ELF-1 (cell line): ENCODE measurements at places on chromosomes 11 and 22.

DNA sequence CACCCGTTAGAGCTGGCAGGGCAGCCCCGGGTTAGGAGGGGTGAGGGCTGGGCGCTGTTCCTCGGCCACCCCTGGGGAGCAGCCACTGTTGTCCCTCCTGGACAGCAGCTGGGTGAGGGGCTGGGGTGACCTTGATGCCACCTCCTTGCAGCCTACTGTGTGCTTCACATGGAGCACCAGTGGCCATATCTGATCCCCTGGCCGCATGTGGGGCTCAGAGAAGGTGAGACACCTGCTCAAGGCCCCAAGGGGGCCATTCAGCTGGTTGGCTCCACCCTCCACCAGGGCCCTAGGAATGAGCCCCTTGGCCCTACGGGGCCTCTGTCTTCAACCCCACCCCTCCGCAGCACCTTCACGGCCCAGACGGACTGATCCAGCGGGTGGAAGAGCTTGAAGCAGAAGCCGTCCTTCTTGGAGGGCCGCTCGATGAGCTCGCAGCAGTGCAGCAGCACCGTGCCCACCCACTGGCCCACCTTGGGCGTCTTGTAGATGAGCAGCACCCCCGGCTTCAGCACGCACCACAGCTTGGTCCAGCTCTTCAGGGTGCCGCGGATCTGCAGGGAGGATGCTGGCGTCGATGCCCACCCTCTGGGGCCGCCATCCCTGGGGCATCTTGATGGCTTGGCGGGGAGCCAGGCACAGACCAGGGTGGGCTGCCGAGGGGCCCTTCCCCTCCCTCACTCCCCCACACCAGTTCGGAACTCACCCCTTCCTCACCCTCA is 44.9 kb downstream of the OSBPL5 start:
- no peak for DNase-seq

DNA sequence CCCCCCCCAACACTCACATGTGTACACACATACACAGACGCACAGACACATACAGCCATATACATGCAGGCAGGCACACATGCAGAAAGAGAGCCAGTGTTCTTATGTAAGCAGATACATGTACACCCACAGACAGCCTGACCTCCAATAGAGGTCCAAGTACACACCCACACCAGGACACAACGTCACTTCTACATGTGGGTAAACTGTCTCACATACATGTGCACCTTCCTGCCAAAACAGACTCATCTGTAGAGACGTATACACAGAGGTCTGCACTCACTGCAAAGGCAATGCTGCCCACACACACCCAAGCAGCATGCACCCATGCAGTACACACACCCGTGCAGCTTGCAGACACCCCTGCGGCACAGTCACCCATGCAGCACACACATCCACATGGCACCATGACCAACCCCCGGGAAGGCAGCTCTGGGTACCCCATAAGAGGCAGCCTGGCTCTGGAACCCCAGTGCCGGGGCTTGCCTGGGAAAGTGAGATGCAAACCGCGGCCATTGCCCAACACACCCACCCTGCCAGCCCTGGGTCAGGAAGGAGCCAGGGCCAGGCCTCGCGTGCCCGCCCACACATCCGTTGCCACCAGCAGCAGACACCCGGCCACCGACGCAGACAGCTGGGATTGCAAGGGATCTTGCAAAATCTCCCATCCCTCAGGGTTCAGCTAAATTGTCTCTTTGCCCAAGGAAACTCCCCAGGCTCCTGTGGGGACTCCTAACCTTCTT is 10.1 kb downstream of the CASTOR1 start:
- no peak for DNase-seq

DNA sequence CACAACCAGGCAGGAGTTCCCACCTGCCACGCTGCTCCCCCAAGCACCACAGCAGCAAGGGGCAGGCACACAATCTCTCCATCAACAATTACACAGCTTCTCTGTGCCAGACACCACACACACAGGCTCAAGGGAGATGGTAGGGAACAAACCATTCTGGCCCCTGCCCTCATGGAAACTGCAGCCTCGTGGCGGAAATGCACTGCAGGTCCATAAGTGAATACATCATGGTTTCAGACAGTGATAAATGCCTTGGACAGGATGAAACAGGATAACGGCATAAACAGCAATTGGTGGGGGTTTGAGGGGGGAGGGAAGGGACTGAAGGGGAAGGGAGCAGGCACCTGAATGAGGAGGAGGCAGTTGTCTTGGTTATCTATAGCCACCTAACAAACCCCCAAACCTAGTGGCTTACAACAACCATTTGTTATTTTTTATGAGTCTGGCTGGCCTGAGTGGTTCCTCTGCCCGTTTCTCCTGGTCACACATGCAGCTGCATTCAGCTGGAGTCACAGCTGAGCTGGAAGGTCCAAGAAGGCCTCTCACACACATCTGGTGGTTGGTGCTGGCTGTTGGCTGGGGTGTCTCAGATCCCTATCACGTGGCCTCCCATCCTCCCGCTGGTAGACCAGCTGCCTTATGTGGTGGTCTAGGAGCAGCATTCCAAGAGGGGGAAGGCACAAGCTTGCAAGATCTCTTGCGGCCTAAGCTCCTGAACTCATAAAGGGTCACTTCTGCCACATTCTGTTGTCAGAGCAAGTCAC is 15.0 kb upstream of the YWHAH start:
- DNase-seq = no peak

DNA sequence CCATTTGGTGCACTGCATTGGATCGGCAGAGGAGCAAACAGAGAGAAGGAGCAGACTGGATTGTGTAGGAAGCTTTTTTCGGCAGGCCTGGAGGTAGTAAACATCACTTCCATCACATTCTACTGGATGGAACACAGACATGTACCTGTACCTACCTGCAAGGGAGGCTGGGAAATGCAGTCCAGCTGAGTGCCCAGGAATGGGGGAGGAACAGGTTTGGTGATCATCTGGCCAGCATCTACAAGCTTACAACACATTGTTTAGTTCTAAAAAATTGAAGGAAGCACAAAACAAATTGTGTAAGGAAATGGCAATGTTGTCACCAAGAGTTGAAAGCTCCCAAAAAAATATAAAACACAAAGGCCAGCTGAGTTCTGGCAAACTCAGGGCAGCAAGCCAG is 19.1 kb downstream of the SMIM38 start:
- no peak for DNase-seq

- DNase-seq = no peak
These were observed 37.7 kb upstream of the BLID start for GRCh38 chr11:122153746-122154145.

DNA sequence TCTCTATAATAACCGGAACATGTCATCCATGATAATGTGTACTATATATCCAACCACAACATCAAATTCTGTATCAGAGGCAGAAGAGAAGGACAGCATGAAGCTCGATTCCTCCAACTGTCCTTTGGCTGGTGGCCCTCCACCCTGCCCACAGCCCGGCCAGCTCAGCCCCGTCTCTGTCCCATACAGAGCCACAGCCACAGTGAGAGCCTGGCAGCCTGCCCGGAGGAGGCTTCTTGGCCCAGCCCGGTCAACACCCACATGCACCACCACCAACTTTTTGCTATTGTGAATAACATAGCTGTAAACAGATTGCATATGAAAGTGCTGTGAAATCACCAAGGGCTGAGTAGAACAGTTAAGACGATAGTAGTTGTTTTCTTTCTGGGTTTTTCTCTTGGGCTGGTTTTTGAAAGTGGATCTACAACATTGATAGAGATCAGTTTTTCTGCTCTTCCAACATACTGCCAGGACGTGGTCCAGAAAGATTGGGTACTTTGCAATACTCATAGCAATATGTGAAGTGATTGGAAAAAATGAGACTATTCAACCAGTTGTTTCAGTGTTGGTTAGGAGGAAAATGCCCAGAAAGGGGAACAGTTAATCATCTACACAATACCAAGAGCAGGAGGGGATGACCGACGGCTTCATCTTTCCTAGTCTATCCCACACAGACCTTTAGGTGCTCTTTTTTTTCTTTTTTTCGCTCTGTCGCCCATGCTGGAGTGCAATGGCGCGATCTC is 6.9 kb upstream of the TUBA8 start:
- no peak for DNase-seq

DNA sequence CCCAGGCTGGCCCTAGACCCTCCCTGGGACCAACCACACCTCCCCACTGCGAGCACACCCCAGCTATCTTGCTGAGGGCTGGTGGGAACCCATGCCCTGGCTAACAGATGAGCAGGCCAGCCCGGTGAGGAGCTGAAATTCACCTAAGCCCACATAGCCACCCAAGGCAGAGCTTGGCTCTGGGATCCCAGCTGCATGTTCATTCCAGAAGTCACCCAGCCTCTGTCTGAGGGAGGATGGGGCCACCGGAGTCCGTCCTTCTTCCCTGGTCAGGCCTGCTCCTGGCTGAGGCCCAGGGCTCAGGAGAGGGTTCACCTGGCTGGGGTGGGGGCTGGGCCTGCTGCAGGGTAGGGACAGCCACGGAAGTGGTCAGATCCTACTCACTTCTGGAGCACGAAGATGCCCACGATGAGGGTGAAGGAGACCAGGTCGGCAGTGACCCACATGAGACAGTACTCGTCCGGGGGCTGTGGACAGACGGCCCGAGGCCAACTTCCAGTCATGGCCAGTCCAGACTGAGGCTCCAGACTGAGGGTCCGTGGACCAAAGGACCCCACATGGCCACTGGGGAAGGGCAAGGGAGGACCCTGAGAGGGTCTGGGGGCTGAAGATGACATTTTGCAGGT is 6.6 kb upstream of the KLHL35 start:
- no peak for DNase-seq

DNA sequence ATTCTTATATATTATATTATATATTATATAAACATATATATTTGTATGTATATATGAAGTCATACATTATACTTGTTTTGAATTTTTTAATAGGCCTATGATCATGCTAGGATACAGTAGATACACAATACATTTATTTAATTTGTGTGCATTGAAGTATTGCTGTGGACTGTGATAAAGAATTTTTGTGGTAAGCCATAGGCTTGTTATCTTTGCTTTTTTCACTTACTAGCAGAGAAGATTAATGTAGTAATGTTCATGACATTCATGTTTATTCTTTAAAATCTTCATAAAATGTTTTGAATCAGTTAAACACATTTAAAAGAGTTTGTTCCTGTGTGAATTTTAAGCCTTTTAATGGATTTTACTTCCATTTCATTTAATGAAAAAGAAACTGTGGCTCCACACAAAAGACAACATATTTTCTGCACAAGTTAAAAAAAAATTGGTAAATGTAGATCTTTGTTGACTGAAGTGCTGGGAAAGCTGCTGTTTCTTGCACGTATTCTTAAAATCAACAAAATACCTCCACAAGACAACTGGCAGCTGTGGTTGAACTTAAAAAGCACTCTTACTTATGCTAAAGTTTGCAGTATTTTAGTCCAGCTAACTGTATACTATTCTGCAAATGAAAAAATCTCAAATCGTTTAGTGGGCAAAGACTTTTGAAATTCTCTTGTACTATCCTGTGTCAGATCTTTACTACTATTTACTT is 156.2 kb downstream of the TMEM135 start:
- no peak for DNase-seq

DNA sequence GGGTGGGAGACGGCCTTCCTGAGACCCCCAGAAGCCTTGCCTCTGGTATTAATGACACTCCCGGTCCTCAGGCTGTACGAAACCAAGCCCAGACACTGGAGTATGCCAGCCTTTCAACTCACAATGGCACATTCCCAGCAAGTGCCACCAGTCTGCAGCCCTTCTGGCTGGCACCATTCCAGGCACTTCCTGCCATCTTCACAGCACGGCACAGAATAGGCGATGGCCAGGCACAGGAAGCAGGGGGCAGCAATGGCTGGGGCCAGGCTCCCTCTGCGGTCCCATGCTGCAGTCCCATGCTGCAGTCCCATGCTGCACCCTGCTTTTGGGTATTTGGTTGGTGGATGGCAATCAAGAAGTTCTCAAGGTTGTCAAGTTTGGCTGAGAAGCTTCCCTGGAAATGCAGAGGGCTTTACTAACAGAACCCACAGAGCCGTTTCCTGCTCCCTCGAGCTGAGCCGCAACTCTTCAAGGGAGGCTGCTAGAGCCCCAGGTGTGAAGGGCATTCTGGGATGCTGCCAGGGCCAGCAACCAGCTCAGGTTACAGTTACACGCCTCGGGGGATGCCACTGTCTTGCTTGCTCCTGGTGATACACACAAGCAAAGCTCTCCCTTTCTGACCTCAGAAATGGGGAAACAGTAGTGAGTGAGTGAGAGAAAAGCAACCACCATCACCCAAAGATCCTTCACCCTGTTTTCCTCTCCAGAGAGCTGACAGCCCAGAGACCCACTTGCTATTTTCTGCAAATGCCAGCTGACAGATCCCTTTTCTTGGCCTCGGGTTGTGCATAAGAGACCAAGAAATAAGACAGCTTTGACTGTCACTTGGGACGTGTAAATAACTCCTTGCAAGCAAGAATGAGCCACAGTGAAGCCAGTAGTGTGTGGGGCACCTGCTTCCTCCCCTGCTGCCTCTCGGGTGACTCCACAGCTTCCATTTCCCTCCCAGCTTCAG is 23.9 kb downstream of the LRFN4 start:
- DNase-seq = no peak

DNA sequence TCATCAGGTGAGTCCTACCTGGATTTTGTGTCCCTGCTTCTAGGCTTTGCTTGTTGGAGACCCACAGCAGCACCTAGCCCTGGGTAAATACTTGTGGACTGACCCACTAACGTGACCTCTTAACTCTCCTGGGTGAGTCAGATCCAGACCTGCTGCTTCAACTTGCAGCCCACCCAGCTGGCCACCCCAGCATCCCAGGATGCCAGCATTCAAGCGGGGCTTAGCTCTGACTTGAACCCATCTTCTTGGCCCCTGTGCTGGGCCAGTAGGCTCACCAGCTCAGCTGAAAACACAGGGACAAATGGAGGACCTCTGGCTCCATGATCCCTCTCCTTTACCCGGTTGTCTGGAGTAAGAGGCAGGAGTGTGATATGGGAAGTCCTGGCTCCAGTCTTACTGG is 33.5 kb downstream of the PARVG start:
- DNase-seq = no peak

GRCh38 chr22:50329236-50329635 is 2.4 kb upstream of the DENND6B start:
- DNase-seq = no peak

DNA sequence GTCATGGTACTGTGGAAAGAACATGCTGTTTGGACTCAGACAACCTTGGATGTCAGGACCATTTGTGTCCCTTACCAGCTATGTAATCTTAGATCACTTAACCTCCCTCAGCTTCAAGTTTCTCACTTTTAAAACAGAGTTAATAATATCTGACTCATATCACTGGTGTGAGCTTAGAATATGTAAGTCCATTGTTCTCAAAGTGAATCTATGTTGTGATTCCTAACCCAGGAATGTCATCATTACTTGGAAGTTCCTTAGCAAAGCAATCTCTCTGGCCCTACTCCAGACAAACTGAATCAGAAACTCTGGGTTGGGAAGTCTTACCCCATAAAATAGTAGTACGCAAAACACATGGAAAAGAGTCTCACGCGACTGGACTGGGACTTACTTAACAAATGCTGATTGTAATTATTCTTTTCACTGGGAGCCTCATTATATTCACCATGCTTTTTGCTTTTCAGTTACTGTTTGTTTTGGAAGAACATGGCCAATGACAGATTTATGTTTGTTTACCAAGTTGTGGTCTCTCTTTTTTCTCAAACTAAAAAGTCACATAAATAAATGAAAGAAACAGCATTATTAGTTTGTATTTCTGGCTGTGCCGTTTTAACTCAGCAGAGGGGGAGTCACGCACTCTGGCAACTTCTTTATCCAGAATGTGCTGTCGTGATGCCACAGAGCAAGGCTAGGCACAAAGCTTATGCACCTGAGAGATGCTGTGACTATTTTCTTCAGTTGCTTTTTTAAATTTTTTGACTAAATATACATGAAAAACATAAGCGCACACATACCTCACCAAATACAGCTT is 217.7 kb upstream of the CTSC start:
- DNase-seq = no peak

- no peak for DNase-seq
These were observed 137.1 kb downstream of the KIRREL3 start for GRCh38 chr11:126863294-126863997.
